ENCODE measurements at places on chromosomes 6 and 20.

- no peak for DNase-seq
Observed at GRCh38 chr6:147035886-147036285, 168.3 kb upstream of the STXBP5 start.

- DNase-seq, result no peak
Observed at GRCh38 chr6:170186006-170186935, 104.6 kb downstream of the DLL1 start.

DNA sequence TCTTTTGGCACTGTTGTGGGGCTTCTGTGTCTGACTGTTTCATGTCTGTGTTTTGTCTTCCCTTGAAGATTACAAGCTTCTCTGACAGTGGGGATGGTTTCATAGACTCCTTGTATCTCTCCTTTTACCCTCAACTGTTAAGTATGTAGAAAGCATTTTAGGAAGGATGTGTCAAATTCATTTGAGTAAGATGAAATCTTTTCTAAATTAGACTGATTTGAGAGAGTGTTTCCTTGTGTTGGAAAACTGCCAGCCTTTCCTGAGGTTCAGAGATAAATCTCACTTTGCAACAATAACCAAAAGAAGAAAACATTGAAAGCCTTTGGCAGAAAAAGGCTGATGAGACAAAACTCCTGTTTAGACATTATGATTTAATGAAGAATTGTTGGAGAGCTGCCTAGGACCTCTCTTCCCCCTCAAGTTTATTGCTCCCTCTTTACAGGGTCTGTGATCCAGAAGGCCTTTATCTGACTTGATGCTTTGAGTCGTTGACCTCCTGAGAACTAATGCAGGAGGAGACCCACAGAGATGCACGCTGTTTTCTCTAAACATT, 68.3 kb downstream of the ANKS1A start:
- no peak for DNase-seq

GRCh38 chr6:20715135-20715806, 181.0 kb downstream of the CDKAL1 start:
- DNase-seq, result no peak

GRCh38 chr20:3173610-3174441, 477 bp upstream of the LZTS3 start:
- peak; percentile 92 for DNase-seq

GRCh38 chr6:44253307-44254101, 3.8 kb downstream of the SLC35B2 start:
- DNase-seq, result peak; percentile 51

GRCh38 chr20:32527447-32528055, 57.6 kb downstream of the NOL4L start:
- peak; percentile 31 for DNase-seq

- no peak for DNase-seq
Observed at GRCh38 chr20:35461620-35462019, 6.2 kb downstream of the CEP250 start.

DNA sequence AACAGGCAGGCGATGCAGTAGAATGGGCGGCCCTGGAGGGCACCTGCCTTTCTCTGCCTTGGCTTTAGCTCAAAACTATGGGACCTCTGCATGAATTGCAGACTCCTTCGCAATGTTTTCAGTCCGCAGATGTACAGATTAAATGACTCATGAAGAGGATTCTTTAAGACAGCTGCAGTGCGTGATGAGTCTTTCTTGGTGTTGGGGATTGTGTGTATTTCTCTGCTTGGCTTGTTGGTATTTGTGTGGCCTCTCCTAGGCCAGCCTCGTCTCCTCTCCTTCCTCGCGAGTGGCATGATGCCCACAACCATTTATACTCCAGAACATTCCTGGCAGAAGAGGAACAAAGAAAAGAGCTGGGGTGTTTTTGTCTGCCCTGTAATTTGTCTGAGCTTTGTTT, 110.6 kb downstream of the SYNDIG1 start:
- DNase-seq, result no peak

DNA sequence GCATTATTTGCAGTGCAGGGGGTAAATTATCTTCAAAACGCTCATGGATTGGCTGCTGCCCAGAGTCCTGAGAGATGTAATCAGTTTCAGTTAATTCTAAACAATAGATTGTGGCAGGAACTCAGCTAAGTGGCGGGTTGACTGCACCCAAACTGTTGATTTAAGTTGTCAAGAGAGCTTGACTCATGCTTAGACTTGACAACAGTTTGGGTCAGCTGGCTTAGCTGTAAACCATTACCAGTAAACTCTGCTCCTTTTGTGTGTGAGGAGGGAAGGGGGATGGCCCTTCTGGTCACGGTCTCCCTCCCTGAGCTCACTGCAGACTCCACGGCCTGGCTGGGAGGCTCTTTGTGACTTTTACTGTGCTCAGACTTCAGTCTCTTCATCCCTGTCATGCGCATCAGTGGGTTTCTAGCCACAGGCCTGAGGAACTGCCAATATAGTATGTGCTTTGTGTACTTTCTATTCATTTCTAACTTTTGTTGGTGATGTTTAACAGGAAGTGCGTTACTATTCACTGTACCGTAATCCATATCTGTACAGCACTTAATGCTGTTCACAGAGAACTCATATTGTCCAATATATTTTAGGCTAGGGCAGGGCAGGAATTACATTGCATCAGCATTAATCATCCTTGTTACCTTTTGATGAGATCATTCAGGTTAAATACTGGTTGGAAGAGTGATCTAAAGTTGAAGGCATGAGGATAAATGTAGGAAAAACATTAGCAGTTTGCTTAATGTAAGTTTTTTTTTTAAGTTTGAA, 488.3 kb downstream of the CDKAL1 start:
- DNase-seq, result no peak

- DNase-seq, result peak; percentile 73
Observed at GRCh38 chr20:58891086-58891717, 38.7 kb downstream of the GNAS start.

DNA sequence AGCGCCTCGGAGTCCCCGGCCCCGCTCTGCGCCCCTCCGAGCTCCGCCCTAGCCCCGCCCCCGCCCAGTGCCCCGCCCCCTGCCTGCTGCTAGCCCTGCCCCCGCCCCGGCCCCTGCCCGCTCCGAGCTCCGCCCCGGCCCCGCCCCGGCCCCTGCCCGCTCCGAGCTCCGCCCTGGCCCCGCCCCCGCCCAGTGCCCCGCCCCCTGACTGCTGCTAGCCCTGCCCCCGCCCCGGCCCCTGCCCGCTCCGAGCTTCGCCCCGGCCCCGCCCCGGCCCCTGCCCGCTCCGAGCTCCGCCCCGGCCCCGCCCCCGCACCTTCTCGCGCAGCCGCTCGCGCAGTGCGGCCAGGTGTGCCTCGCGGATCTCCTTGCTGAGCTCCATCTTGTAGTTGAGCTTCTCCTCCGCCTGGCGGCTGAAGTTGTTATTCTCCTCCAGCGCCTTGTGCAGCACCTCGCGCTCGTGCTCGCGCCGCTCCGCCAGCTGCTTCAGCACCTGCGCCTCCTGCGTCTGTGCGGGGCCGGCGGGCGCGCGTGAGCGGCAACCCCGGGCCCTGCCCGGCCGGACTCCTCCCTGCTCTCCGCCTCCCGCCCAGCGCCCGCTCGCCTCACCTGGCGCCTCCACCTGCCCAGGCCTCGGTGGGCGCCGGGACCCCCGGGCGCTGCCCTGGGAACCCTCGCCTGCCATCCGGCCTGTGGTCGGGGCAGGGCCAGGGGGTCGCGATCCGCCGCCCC, 11.3 kb downstream of the STMN3 start:
- DNase-seq, result peak; percentile 77

GRCh38 chr6:134888316-134888715, 61.6 kb downstream of the ALDH8A1 start:
- no peak for DNase-seq

DNA sequence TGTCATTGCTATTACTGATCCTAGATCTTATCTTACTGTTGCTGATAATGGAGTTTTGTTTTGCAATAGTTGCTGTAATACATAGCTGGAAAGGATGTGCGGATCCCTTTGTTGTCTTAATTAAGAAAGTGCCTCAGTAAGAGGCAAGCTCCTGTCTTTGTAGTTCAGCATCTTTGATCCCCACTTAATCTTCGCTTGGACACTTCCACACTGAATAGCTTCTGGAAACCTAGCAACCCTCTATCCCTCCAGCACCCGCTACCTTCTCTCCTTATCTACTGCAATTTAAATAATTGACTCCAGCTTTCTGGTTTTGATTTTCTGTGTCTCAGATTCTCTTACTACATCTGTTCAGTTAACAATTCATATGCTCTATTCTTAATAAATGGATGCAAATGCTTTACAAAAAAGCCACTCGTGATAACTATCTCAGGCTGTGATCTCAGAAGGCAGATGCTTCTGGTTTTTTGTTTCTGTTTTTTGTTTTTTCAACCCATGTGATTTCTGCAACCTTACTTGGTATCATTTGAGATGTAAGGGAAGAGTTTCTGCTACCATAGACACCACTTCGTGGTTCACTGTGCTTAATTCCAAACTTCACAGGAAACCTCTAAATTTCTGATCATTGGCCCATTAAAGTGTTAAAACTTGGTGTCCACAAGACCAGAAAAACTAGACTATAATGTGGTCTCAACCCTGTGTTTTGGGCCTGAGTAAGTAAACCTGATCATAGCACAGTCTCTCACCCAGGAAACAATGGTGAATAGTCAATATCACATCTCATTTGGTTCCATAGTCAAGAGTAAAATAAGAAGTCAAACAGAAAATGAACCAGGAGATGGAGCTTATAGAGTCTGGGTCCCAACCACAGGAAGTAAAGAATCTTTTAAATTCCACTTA, 352.1 kb upstream of the SOX4 start:
- DNase-seq, result no peak

DNA sequence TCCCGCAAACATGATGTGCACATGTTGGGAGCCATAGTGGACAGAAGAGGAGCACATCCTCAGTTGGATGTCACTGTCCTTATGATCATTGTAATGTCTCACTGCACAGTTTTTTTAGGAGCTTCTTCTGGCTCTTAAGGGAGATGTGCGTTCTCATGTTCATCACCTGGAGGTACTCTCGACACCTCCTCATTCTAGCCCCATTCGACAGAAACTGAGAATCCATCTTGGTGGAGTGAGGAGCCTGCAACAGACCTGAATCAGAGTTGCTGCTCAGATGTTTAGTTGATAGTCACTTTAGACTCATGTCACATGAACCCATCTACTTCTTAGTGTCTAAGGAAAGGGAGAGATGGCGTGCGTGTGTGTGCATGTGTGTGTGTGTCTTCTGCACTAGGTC, 2.3 kb upstream of the BMP6 start:
- DNase-seq, result no peak

GRCh38 chr6:119257726-119258125, 91.8 kb downstream of the MAN1A1 start:
- DNase-seq, result no peak

GRCh38 chr6:42901538-42901957, 14.3 kb upstream of the PTCRA start:
- peak; percentile 91 for DNase-seq

- peak; percentile 70 for DNase-seq
Observed at GRCh38 chr6:142566628-142567396, 265.0 kb downstream of the ADGRG6 start.

DNA sequence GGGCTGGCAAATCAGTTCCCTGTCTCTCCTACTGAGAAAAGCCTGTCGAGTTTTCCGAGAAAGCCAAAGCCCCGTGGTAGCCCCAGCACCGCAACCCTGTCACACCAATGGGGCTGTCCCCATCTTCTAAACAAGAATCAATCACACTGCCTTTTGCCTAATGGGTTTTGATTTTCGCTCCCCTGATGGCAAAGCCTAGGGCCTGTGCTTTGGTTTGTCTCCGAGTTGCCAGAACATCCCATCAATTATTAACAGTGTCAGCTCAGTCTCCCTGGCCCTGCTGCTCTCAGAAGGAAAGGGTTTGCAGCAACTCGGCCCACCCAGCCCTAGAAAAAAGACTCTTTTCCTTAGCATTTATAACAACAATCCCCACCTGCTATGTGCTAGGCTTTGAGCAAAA, 4.2 kb downstream of the KCNB1 start:
- no peak for DNase-seq

DNA sequence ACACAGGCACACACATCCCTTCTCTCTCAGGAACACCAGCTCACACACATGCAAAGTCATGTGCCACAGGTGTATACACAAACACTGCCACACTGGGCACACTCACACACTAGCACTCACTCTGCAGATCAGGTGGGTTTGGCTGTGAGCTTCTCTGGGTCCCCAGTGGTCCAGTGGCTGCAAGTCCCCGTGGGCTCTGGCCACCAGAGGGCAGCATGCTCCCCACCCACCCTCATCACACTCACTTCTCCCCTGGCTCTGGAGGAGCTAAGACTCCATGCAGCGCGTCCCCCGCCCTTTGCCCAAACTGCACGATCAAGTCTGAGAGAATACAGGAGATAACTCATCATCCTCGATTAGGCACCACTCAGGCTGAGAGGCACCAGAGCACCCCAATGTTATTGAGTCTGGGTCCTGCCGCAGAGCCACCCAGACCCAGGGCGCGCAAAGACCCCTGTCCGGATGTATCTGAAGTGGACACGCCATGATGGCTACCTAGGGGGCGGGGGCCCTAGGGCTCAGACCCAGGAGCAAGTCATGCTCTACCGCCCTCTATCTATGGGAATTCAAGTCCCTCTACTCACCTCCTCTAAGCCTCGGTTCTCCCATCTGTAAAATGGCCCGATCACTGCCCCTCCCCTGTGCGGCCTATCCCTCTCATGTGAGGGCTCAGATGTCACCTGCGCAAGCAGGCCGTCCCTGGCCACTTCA, 90.5 kb downstream of the GRM4 start:
- peak; percentile 71 for DNase-seq

GRCh38 chr6:48378884-48379407, 267.9 kb upstream of the PTCHD4 start:
- DNase-seq, result no peak

DNA sequence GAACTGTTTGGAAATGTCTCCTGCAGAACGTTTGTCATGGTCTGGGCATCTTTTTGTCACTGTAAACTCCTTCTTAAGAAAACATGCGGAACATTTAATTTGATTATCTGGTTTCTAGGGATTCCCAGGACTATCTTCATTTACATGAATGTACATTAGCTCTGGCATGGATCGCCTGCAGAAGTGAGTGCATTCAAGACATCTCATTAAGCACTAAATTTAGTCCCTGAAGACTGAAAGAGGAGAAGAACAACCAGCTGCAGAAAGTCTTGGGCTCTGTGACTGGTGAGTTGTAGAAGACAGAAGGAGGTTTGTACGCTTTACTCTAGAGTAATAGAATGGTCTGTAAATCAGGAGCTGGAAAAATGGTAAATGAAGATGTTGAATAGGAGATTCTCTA, 540.7 kb downstream of the BCKDHB start:
- DNase-seq, result no peak

DNA sequence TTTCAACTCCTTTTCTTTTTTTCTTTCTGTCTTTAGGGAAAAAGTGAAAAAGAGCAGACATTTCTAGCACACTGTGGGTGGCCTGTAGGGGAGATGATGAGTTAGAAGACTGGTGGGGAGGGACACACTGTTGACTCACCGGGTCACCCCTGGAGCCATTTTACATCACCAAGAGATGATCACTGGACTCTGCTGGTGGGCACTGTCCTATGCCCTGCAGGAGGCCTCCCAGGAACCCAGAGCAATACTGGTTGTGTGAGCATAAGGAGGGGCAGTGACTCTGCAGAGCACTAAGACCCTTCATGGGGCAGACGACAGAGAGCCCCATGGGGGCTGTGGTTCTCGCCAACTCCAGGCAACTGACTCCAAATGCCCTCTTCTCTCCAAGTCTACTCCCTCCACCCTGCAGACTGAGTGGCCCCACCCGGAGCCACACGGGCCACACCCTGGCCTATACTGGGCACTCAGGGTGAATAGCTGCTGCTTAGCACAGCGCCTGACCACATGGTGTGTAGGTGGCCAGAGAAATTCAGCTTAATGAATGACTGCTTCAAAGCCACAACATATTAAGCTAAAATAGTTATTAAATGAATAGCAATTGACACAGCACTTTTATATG, 177.5 kb downstream of the CDC5L start:
- DNase-seq, result no peak
